Osteocyte (in vitro differentiated cells): ENCODE measurements at places on chromosomes 1 and 21.

DNA sequence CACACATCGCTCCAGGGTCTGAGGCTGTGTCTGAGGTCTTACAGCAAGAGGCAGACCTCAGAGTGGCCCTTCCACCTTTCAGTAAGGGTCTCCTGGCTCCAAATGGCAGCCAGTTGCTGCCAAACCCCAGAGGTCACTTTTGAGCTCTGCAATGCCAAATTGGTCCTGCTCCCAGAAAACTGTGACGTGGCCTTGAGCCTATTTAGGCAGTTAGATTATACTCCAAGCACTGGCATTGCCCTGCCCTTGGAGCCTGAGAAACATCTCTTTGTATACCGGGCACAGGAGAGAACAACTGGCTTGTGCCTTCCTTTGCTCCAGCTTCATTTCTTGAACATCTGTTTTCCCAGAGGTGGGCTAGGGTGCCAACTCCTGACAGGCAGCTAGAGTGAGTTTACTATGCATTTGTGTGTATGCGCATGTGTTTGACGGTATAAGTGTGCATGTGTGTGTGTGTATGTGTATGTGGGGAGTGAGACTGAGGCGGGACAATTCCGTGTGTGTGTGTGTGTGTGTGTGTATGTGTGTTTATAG lies 134.5 kb downstream of the IER5 start:
- DNase-seq: no peak

DNA sequence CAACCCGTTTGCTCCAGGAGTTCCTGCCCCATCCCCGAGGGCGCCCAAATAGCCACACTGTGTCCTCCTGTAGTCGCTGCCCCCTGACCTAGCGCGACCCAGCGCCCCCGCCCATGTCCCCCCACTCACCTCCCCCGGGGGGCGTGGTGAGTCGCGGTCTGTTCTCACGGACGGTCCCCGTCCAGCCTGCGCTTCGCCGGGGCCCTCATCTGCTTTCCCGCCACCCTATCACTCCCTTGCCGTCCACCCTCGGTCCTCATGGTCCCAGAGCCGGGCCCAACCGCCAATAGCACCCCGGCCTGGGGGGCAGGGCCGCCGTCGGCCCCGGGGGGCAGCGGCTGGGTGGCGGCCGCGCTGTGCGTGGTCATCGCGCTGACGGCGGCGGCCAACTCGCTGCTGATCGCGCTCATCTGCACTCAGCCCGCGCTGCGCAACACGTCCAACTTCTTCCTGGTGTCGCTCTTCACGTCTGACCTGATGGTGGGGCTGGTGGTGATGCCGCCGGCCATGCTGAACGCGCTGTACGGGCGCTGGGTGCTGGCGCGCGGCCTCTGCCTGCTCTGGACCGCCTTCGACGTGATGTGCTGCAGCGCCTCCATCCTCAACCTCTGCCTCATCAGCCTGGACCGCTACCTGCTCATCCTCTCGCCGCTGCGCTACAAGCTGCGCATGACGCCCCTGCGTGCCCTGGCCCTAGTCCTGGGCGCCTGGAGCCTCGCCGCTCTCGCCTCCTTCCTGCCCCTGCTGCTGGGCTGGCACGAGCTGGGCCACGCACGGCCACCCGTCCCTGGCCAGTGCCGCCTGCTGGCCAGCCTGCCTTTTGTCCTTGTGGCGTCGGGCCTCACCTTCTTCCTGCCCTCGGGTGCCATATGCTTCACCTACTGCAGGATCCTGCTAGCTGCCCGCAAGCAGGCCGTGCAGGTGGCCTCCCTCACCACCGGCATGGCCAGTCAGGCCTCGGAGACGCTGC lies 1.1 kb downstream of the HTR6 start:
- DNase-seq: no peak

DNA sequence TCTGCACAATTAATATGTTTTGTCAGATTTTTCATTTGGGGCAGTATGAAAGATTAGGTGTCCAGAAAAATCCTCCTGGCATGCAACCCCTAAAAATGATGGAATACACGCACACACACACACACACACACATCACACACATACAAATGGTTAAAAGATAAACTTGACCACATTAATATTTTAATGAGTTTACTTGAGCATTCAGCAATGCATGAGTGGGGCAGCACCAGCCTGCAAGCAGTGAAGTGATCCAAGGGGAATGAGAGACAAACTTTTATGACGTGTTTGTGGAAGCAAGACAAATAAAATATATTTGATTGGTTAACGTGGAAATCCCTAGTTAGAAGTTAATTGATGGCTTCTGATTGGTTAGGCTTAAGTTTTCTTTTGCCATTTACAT lies 29.1 kb upstream of the SOAT1 start:
- DNase-seq: no peak

GRCh38 chr1:201739492-201740085 lies 89.4 kb upstream of the IPO9 start:
- DNase-seq: no peak

- no peak for DNase-seq
Measured at GRCh38 chr1:55654171-55654570, 439.0 kb upstream of the USP24 start.

DNA sequence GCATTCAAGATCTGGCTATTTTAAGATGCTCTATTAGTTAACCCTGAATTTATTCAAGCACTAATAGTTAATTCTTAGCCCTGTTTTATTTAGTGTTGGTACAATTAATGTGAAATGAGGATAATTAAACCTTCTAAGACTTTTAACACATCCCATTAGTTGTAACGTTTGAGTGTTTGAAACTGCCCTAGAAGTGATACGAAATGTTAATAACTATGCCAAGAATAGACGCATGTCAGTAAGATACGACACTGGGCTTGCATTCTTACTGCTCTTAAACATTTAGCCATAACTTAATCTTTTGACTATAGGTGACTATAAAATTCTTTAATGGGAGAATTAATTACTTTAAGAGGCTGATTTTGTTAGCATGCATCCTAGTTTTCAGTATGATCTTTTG lies 9.8 kb downstream of the H3-3A start:
- no peak for DNase-seq

DNA sequence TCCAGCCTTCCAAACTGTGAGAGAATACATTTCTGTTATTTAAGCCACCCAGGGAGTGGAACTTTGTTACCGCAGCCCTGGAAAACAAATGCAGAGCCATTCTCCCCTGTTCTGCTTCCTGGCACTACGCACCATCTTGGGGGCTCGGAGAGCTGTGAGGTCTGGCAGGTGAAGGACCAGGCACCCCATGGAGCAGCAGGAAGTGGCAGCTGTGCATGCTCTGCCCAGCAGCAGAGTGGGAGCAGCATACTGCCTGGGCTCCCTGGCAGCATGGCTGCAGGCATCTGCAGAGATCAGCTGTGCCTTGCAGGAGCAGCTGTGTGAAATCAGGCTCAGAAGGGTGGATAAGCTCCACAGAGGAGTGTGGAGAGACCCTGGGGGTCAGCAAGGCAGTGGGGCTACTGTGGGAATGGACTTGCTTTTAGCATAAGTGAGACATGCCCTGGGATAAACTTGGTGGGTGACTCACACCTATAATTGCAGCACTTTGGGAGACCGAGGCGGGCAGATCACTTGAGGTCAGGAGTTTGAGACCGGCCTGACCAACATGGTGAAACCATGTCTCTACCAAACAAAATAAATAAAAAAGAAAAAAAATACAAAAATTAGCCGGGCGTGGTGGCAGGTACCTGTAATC lies 17.7 kb upstream of the ZSCAN20 start:
- DNase-seq: no peak

GRCh38 chr1:90246069-90246468 lies 251.2 kb downstream of the ZNF326 start:
- DNase-seq: no peak

GRCh38 chr21:31429506-31429905 lies 85.4 kb upstream of the TIAM1 start:
- no peak for DNase-seq

GRCh38 chr21:28754862-28755261 lies 237.8 kb downstream of the LTN1 start:
- DNase-seq: no peak

DNA sequence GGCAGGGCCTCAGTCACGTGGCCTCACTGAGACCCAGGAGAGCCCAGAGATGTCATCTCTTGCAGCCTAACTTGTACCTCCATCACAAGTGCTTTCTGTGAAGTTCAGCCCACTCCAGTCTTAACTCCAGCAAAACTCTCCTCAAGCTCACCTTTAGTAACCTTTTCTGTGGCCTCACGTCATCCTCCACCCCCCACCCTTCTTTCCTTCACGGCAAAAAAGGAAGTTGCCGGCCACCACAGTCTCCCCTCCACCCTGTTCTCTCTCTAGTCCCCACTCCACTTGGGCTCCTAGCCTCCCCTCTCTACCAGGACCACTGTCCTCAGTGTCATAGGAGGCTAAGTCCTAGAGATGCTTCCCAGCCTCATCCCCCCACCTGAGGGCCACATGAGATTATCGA lies 106.9 kb downstream of the LACTBL1 start:
- no peak for DNase-seq

DNA sequence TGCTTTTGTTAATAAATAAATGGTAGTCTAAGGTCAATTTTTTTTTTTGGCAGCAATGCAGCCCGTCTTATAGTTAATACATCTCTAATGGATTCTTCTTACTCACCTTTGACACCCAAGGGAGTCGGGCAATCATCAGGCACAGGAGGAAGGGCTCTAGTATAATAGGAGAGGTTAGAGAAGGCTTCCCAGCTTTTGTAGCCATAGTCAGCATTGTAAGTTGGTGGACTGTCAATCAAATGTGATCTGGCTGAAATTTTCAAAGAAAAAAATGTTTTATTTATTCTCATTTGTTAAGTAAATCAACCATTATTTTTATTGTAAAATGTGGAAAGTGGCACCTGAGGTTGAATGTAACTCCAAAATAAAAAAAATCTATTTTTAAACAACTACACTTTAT lies 2.1 kb downstream of the PTGS2 start:
- DNase-seq: no peak

DNA sequence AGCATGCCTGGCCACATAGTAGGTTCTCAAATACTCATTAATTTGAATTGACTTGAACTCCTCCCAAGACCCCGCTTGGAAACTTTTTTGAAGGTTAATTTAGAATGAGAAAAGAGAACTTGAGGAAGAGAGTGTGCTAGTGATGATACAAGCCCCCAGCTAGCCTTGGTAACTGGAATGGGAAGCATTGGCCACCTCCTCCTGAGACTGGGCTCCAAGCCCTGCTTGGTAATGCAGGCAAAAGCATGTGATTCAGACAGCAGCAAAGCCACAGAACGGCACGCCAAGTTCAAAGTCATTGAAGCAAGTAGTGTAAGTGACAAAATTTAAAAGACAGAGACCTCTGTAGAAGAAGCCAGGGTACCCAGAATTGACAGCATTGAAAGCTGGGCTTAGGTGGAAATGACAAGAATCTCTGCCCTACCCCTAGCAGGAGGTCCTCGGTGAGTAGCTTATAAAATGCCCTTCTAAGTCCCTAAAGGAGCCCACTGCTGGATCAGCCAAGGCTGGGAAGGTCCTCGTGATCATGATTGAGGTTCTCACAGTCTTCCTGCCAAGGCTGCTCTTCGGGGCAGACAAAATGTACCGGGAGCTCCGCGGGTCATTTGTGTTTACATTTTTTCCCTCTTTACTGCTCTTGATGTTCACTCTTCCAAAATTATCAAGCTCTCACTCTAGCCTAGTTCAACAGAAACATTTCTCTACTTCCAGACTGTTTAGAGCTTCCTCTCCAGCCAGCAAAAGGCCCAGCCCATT lies 99.4 kb downstream of the TSEN15 start:
- no peak for DNase-seq

- DNase-seq: no peak
Measured at GRCh38 chr1:232222614-232223013, 407.3 kb downstream of the SIPA1L2 start.
